ENCODE measurements at places on chromosomes 4 and X.

DNA sequence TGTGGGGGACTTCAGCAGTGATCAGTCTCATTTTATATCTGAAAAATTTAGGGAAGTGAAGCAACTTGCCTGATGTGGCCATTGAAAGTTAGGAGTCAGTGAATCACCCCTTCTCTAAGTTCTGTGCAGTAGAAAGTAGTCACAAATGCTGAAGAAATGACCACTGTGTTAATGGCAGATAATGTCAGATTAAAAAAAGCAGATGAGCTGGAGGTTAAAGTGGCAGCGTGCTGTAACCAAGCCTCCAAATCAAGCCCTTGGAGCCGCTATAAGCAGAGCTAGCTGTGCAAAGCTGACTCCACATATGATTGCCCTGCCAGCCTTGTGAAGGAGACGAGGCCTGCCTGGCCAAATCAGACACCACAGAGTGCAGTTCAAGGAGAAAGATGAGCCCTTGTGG lies 39.2 kb upstream of the PDE5A start:
- DNase-seq = peak; percentile 38

DNA sequence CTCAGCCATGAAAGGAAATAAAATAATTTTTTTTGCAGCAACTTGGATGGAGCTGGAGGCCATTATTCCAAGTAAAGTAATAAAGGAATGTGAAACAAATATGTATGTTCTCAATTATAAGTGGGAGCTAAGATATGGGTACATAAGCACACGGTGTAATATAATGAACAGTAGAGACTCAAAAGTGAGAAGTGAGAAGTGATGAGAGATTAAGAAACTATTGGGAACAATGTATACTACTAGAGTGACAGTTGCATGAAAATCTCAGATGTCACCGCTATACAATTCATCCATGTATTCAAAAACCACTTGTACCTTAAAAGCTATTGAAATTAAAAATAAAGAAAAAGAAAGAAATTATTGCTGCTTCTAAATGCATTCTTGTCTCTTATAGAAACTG lies 182.9 kb upstream of the TACR3 start:
- DNase-seq = no peak

DNA sequence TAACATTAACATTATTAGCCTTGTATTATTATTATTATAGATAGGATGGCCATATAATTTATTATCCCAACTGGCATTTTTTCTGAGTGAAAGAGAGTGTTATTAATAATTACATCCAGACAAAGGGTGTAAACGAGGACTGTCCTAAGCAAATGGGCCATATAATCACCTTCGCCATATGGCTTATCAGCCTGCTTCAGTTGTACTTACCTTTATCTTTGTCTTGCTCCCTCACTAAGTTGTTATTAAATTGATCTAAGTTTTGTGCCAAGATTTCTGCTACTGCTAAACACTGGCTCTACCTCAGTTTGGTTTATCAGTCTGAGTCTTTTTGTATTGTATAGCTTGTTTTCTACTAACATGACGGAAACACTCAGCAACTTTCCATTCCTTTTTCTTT lies 76.9 kb downstream of the STIM2 start:
- DNase-seq = no peak

- DNase-seq = peak; percentile 13
Observed at GRCh38 chrX:34764852-34765361, 107.8 kb upstream of the TMEM47 start.

DNA sequence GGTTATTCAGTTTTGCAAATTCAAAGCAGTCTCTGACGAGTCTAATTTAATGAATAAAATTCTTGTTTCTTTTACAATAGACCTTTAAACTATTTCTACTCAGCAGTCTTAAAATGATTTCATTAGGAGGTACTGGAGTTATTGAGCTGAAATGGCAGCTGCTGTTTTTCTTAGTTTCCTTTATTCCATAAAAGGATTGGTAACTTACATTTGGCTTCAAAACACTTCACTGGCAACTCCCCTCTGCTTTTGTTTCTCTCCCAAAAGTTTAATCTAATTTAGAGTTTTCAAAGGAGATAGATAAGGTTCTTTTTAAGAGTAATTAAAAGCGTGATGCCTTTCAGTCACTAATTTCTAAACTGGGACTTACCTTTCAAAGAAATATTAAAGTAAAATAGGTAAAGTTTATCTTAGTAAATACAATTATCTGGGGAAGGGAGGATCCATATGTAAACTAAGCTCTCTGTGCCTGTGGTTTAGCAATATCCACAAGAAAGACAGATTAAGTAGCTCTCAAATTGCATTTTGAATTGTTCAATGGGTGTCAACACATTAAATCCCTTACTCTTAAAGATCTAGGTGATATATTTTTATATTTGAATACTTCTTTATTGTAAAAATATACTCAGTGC lies 17.1 kb upstream of the PCDH10 start:
- no peak for DNase-seq

GRCh38 chr4:57043347-57044251 lies 64.9 kb downstream of the POLR2B start:
- peak; percentile 69 for DNase-seq

DNA sequence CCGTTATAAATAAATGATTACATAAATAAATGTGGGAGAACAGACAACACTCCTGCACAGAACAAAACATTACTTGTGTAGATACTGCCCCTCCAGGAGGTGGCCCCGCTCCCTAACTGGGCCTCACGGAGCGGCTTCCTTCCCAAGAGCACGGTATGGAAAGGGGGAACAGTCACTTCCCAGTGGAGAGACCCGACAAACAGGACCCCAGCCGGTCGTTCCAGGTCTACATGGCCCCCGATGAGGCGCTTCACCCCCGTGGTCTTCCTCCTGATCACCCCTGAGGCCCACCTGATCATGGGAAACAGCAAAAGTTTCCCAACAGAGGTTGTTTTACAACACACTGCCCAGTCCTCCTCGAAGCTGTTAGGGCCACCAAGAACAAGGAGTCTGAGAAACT lies 6.6 kb upstream of the SLC6A8 start:
- DNase-seq = no peak

- DNase-seq = peak; percentile 24
Observed at GRCh38 chr4:125123570-125124109, 191.1 kb upstream of the FAT4 start.

DNA sequence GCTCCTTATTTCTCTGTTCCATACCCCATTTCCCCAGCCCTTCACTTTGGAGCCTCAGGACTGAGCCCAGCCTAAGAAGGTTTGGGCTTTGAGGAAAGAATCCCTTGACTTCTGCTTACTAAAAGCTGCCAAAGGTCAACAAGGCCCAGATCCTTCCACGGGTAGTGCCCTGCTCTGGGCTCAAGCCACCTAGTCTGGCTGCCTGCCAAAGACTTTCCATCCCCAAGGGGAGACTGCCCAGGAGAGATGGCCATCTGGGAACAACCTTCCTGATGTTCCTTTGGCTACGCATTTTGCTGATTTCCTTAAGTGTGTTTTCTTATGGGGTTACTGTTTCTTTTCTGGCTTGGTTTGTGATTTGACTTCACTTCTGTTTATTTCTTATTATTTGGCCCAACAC lies 49.8 kb upstream of the NDP start:
- no peak for DNase-seq

DNA sequence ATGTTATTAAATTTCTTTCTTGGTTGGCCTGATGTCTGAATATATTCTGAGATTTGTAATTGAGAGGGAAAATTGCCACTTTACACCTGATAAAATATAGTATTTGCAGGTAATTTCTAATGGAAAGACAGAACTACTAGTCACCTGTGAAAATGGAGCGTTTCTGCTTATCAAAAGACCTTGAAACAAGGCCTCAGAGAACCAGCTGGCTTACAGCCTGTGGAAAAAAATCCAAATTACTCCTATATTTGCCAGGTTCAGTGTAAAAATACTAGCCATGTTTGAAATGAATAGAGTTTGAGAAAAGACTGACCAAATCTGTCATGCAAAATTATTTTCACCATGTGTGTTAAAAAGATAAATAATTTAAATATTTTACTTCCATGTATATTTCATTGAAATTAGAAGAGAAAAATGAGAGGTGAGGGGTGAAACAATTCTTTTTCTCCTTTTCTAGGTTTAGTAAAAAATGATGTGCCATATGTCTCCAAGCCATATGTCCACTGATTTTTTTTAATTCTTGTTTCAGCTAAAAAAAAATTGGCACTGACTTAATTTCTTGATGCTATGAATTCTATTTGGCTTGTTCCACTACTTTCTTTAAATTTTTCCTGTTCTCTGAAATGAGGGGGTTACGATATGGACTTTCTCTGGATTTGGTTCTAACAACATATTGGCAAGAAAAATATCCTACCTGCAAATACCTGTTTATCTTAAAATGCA lies 464.9 kb downstream of the GRXCR1 start:
- no peak for DNase-seq

DNA sequence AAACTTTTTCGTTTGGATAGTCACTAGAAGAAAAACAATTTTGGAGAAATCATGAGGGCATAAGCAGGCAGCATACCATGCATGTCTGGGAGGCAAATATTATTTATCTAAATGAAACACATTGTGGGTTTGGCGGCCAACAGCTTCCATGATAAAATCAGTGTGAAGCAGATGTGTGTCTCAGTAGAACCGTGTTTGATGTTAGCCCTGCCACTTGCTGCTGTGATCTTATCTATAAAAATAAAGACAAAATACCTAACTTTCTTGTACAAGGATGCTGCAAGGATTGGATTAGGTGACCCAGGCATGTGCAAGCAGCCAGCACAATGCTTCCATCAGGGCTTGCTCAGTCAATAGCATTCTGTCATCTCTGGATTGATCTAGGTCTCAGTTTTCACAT lies 341.4 kb downstream of the PACRGL start:
- DNase-seq = no peak

DNA sequence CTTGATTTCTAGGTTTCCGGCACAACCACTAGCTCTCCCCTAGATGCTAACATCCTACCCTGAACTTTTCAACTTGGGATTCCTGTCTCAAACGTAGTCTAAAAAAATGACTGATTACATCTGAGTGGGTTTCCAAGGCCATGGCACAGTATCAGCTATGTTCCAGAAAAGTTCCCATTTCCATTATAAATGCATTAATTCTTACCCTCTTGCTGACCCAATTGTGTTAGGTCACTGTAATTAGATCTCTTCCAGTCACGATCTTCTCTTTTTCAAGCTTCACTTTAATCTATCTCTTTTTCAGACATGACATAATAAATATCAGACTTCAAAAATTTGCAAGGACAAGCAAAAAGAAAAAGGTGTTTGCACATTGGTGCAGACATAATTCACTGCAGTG lies 50.6 kb upstream of the PDE5A start:
- no peak for DNase-seq

- DNase-seq = no peak
Observed at GRCh38 chr4:52838729-52839586, 23.2 kb upstream of the RASL11B start.

DNA sequence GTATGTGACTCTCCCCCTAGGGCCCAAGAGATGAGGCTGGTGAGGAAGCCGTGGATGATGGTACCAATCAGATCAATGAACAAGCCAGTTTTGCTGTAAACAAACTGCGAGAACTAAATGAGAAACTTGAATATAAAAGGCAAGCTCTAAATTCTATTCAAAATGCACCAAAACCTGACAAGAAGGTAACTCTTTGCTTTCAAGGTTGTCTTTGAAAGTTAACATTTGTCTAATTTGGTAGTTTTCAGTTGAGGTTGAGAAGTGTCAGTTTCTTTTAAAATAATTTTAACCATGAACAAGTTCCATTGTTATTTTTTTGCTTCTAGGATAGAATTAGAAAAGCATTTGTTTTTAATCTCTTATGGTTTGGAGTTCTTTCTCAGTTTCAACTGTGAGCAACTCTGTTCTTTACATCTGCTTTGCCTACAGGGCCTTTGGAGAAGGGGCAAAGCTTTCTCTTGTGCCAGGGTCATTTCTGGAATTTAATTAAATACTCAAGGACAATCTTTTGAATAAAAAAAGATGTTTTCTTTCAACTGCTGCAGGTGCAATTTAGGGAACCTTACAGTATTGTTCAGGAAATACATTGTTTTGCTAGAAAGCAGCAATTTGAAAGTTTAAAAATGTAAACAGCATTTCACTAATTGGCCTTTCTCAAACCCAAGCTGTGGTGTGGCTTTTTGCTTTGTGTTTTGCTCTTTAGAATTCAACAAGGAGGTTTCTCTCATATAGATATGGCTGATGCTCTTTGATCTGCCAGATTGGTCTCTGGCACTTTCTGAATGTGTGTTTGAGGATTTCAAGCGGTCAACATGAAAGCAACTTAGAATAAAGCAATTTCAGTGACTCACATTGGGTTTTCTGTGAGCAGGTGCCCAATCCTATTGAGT lies 62.9 kb downstream of the LRP2BP start:
- no peak for DNase-seq

GRCh38 chr4:16537926-16538325 lies 311.7 kb upstream of the TAPT1 start:
- peak; percentile 7 for DNase-seq

GRCh38 chr4:181138116-181138515 lies 1105.1 kb upstream of the TENM3 start:
- no peak for DNase-seq

DNA sequence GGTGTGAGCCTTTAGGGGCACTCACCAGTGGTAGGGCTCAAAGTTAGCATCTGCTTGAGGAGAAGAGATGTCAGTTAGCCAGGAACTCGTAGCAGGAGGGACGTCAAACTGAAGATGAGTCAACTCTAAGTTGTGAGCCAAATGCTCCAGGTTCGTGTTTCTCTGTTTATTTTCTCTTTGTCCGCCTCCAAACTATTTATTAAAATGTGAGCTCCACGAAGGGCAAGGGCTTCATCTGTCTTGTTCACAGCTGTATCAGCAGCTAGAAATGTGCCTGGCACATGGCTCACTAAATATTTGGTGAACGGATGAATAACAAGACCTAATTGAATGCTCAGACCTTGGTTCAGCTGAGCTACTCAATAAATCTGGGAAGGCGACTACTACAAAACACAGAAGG lies 248.9 kb downstream of the BCOR start:
- peak; percentile 81 for DNase-seq

GRCh38 chrX:76454456-76454927 lies 27.0 kb downstream of the MAGEE1 start:
- DNase-seq = peak; percentile 41

GRCh38 chr4:113248320-113248719 lies 198.9 kb downstream of the ANK2 start:
- no peak for DNase-seq

DNA sequence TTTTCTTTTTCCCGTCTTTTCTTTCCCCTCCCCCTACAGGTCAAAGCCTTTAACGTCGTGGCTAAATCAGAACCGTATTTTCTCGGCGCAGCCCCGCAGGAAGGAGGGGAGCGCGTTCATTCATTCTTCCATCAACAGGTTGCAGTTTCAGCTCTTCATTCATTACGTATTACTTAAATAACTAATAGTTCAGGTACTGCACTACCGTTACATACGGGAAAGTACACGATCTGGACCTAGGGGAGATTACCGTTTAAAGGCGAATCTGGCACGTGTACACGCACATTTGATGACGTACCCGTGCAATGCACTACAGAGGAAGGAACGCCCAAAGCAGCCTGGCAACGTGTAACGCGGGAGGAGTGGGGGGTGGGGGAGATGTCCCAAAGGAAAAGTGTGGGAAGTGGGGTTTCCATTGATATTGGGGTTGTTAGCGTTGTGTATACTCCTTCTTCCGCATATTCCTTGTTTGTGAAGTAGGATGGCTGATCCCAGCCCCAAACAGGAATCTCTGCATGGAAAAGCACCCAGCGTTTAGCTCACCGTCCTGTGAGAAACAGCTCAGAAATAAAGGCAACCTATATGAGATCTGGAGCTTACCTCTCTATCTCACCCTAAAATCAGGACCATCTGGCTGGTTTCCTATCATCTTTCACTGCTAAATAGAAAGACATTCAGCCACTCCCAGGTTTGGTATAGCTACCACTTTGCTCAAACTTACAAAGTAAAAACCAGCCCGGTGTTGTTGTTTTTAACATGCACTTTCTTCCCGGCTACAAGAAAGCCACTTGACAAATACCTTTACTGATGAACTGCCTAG lies 585 bp upstream of the SEC24D start:
- peak; percentile 93 for DNase-seq
